ENCODE measurements at places on chromosomes 3 and 15.

- no peak for DNase-seq
Observed at GRCh38 chr3:127749787-127750225, 72.5 kb downstream of the MGLL start.

DNA sequence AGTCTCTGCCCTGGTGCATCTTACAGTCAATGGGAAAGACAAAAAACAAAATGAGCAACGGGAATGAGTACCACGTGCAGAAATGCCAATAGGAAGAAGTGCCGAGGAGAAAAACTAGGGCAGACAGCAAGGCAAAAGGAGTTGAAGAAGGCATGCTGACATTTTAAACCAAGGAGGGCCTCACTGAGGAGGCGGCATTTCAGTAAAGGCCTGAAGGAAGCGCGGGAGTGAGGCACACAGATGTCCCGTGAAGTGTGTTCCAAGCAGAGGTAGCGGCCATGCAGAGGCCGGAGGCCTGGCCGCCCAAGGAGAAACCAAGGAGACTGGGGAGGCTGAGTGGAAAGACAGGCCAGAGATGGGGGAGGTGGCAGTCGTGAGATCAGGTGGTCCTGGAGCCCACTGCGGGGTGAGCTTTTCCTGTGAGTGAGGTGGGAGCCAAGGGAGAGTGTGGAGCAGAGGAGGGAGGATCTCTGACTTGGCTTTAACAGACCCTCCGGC lies 34.8 kb downstream of the DNAJB8 start:
- no peak for DNase-seq

DNA sequence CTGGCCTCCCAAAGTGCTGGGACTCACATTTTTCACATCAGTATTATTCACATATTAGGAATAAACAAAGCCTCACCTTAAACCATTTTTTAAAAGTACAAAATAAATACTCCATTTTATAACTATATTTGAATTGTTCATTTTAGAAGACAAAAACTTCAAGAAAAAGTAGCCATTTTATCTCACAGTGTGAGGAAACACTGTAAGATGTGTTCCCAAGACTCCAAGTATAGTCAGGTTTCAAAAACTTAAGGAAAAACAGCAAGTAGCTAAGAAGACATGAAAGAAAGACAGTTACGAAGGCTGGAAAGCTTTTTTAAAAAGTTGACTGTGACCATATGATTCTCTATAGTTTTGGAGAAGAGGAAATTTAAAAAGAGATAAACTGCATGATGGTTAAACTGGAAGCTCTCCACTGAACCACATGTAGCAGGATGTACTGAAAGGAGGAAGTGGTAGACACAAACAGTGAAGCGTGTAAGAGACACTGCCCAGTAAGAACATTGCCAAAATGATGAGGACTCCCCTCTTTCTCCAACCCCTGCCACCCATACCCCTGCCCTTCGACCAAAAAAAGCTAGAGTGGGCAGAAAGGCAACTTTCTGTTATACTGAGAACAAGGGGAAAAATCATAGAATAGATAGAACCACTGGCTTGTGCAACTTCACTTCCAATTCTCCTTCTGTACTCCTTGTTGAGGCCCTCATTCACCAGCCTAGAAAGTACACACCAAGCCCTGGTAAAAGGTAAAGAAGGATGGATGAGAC lies 6.2 kb upstream of the TMF1 start:
- no peak for DNase-seq

DNA sequence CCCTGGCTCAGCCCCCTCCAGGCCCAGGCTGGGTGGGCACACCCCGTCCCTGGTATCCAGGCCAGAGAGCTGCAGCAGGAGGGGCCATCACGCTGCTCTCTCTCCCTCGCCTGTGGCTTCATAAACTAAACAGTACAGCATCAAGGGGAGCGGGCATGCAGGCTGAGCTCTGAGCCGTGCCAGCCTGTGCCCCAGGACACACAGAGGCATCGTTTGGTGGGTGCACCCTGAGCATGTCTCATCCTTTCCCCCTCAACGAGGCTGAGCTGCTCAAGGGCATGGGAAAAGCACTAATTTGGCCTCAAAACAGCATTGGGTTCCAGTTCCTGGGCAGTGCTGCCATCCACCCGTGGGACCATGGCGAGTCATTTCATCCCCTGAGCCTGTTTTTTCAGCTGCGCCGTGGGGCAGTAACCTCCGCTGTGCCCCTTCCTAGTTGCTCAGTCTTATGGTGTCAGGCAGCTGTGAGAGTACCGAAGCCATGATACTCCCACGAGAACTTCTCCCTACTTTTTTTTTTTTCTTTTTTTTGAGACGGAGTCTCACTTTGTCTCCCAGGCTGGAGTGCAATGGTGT lies 79.6 kb downstream of the CPN2 start:
- no peak for DNase-seq

DNA sequence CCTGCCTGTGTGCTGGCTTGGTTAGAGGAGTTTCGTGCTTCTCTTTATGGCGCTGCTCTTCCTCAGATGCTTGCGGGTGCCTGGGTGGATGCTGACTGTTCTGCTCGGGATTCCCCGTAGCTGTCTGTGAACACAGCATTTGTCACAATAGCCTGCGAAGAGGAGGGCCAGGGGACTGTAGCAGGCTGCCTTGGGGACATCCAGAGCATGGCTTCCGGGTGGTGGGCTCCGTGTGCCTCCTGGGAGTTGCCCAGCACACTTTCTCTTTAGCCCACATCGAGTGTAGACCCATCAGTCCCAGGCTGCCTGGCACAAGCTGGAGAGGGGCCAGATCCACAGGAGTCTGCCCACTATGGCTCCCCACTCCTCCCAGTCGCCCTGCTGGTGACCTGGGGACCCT lies 22.4 kb downstream of the LRRK1 start:
- no peak for DNase-seq

DNA sequence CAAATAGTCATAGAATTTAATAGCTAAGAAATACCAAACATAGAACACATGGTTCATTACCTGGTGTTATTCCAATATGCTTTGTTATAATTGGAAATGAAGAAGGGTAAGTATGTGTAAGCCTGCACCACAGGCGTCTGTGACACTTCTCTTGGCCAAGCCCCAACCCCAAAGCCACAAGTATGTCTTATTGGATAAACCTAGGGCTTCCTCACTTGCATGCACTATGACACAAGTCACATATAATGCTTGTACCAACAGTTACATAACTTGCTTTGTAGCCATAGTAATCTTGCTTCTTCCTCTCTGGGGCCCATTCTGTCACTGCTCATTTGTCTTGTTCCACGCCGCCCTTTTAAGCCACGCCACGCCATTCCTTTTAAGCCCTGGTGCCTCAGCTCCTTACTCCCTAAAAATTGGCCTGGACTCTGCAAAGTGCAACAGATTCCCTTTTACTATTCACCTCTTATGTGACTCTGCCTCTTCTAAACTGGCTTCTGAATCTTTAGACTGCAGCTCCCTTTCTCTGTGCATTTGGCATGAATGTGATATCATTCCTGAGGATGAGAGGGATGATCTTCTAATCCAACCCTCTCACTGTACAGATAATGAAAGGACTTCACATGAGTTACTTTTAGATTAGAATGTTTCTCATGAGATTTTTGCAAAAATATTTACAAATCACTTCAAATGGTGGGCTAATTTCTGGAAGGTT lies 48.1 kb upstream of the EPHA3 start:
- no peak for DNase-seq

DNA sequence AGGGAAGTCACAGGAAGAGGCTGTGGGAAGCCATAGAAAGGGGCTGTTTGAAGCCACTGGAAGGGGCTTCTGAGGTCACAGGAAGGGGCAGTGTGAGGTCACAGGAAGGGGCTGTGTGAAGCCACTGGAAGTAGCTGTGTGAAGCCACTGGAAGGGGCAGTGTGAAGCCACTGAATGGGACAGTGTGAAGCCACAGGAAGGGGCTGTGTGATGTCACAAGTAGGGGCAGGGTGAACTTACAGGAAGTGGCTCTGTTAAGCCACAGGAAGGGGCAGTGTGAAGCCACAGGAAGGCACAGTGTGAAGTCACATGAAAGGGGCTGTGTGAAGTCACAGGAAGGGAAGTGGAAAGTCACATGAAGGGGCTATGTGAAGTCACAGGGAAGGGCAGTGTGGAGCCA lies 33.1 kb downstream of the GASK1A start:
- DNase-seq, result no peak

DNA sequence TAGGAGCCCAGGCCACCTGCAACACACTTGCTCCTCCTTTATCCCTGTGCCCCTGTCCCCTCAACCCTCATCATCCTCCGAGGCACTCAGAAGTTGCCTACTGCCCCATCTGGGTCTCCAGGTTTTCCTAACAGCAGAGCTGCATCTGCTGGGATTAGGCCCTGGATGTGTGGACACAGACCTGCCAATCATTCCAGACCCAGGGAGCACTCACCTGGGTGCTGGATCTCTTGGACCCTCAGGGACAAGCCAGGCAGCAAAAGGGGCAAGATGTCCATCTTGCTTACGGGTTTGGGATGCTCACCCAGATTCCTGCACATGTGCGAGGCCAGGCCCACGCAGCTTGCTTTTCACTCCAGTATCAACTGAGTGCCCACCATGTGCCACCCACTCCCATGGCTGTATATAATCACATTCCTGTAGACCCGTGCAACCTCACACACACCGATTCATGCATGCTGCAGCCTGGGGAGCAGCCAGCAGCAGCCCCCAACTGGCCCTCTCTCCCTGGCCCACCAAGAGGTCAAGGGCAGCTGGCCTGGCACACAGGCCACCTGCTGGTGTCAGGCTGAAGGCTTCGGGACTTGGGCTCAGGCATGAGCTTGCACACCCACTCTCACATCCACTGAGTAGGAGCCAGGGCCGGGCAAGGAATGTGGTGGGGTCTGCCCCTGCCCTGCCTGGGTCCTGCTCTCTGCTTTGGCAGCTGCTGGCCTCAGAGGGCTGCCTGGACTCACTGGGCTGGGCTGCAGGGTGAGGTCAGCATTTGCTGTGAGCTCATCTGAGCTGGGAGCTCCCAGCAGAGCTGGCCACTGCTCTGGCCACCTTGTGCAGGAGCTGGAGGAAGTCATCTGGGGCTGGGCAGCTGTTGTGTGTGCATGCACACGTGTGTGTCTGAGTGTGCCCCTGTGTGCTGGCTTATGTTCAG lies 14.9 kb downstream of the PRKCD start:
- no peak for DNase-seq

DNA sequence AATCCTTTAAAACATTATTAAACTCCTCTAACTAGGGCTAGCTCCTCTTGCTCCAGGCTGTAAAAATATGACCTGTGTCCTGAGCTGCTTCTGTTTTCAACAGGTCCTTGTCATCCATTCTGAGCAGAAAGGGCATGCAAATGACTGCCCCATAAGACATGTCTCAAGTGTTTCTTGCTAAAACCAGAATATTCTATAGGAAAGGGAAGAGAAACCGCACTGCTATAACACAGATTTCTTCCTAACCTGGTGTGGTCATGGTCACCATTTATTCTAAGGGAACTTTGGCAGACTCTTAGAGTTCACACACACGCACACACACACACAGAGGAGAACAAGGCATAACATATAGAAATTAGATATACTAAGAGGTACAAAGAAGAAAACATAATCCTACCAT lies 34.2 kb upstream of the B3GNT5 start:
- no peak for DNase-seq

- DNase-seq, result no peak
Observed at GRCh38 chr3:55947406-55947805, 460.3 kb upstream of the WNT5A start.

DNA sequence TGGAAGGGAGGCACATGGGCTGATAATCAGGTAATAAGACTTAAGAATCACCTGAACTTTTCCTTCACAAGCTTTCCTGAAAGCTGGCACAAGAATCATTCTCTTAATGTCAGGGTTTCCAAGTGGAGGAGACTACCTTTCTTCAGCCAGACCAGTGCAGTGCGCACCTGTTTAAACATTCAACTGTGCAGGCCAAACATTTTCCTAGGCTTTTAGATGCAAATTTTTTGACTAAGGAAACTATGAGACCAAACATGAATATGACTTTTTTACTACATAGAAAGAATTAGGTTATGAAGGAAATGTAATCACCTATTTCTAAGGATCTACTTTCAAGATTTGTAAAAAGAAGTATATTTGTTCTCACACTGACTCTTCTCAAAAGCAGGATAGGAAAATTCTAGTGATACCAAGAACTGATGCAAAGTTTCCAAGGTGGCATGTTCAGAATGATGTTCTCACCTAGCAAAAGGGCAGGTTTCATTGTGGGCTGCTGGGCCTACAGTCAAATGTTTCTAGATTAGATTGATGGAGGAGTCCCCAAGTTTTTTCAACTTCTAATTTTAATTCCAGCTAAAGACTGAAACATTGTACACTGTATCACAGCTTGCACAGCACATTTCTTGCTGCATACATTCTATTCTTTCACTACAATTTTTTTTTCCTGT lies 339.1 kb downstream of the TIGIT start:
- no peak for DNase-seq

GRCh38 chr15:53226559-53226958 lies 436.4 kb upstream of the ONECUT1 start:
- DNase-seq, result no peak

GRCh38 chr15:67641453-67641852 lies 99.0 kb downstream of the MAP2K5 start:
- DNase-seq, result no peak

DNA sequence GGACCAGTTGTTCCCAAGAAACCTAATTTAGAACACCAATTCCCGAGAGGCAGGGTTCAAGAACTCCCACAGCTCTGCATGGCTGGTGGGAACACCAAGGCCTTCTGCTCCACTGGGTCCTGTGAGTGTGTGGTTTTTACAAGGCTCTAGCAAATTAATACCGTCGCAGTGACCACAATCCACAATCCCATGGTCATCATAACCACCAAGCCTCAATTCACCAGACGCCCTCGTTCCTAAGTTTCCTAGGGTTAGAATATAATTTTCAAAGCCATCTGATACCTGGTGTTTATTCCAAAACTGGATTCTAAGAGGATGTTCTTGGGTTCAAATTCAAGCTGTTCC lies 114.9 kb upstream of the RPL32 start:
- no peak for DNase-seq

DNA sequence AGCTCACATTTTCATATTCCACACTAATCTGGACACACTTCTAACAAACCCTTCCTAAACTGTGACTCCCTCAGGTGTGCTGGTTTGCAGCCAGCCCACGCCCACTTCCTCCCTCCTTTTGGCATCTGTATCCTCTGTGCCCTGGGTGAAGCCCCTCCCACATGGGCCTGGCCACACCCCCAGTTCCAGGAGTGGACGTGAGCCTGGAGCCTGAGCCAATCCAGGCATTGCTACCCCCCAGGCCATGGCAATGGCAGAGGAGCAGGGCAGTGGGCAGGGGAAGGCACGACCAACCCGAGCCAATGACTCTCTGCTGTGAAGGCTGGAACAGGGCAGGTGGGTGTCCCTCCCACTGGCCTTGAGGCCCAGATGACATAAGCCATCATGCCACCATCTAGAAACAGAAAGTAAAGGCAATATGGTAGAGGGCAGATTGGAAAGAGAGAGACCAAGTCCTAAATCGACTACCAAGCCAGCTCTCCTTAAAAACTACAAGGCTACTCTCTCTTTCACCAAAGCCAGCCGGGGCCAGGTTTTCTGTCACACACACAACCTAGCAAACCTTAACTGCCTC lies 18.6 kb downstream of the FAM174B start:
- no peak for DNase-seq
